ENCODE measurements at places on chromosomes 1 and 21.
A peak's percentile ranks its signal among the peaks of the same experiment; 100 is the strongest.

DNA sequence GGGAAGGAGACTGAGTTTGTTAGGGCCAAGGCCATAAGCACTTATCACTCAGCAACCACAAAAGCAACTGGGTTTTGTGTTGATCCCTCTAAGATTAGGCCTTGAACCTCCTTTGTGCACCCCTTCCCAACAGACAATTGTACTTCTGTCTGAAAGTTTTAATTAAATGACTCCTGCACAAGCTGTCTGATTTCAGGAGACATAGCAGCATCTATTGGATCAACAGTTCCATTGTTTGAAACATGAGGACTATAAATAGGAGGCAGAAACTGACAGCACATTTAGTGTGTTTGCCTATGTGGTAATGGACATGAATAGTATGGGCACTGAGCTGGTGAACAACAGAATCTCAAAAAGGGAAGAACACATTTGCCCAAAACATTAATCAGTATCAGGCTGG lies 167.3 kb upstream of the KCNJ6 start:
- no peak for DNase-seq

DNA sequence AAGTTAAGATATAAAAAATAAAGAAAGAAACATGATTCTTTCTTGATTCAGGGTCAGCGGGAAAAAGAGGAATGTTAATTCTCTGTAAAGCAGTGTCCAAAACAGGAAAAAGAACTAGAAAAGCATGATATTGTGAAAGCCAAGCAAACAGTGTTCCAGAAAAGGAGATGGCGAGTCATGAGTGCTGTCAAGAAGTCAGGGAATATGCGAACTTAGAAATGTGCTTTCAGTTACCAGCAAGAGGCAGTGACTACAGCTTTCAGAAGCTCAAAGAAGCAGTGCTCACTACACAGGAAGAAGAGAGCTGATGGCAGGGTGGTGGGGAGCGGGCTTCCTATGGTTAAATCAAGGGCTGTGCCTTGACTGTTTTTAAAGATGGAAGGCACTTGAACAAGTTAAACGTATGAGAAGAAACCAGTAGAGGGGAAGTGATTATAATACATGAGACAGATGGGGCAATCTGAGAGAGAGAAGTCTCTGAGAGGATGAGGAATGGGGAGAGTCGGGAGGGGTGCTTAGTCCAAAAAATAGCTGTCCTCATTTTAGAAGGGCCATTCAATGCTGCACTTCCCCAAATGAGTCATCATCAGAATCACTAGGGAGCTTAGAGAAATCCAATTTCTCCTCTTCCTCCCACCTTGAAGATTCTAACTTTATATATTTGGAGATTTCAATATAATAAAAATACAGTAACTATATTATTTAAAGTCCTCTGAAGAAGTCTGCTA lies 90.4 kb downstream of the KCNK1 start:
- DNase-seq: no peak

GRCh38 chr1:72140222-72140621 lies 142.1 kb downstream of the NEGR1 start:
- no peak for DNase-seq

DNA sequence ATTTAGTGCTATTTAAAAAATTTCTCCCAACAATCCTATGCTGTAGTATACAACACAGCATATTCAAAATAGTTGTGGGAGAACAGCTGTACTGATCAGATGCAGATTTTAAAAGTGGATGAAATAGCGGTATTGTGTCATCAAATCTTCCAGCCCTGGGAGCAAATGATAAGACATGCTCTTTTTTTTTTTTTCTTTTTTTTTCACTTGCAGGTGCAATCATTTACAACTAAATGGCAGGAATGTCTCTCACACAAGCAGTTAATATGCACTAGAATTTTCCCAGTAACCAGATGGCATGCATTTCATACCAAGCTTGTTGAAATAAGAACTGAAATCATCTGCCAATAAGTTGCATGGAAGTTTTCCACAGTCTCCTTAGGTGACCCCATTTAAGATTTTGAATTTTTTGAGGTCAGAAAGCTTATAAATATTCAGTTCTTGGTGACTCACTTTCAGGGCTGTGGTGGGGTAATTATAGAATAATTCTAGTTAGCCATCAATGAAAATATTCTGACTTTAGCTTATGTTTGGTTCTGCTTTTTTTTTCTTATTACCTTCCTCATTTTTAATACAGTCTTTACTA lies 623.9 kb upstream of the NR5A2 start:
- no peak for DNase-seq

GRCh38 chr1:227185291-227185690 lies 133.0 kb downstream of the CDC42BPA start:
- no peak for DNase-seq

- no peak for DNase-seq
Observed at GRCh38 chr1:86381223-86381622, 14.9 kb downstream of the ODF2L start.

- DNase-seq: no peak
Observed at GRCh38 chr21:46388206-46388880, 64.4 kb downstream of the PCNT start.

GRCh38 chr1:20466273-20466672 lies 19.7 kb downstream of the CAMK2N1 start:
- DNase-seq: no peak

- peak; percentile 40 for DNase-seq
Observed at GRCh38 chr1:28449904-28450303, 55.9 kb upstream of the RCC1 start.

GRCh38 chr1:2610036-2610959 lies 22.5 kb downstream of the MMEL1 start:
- DNase-seq: no peak

- DNase-seq: no peak
Observed at GRCh38 chr1:56898879-56899278, 44.3 kb downstream of the C8A start.

DNA sequence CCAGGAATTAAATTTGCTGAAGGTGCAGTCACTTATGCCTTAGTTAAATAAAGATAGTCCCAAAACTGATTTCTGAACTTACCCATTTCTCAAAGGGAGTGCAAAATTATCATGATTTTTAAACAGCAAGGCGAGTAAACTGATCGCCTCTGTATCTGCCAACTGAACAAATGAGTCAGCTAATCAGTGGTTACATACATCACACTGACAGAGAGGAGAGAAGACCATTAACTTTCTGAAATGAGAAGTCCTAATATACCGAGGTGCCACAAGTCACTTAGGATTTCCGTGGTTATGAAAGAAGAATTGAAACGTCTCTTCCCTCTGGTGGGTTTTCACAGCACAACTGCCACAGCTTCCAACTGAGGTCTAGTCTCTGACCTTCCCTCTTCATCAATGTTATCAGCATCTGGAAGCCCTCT lies 400.7 kb downstream of the SMYD3 start:
- DNase-seq: no peak

DNA sequence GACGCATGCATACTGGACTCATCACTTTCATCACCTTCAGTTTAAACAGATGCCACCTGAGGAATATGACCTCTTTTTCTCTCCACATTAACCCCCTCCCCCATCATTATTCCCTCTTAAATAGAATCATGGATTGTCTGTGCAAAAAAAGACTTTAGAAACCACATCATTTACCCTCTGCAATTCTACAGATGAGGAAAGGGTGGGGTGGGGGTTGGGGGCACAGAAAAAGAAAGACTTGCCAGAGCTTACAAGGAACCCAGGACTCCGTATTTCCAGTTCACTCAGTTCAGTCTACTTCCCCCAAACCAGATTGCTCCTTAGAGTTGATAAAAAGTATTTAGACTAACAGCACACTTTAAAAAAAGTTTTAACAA lies 26.2 kb upstream of the NFIA start:
- no peak for DNase-seq

GRCh38 chr1:53971718-53972117 lies 25.6 kb downstream of the LRRC42 start:
- DNase-seq: no peak

GRCh38 chr1:154574716-154575115 lies 7.1 kb downstream of the CHRNB2 start:
- no peak for DNase-seq

GRCh38 chr1:201954263-201955008 lies 867 bp upstream of the TIMM17A start:
- no peak for DNase-seq

- DNase-seq: peak; percentile 26
Observed at GRCh38 chr1:221263831-221264767, 384.9 kb downstream of the HLX start.

DNA sequence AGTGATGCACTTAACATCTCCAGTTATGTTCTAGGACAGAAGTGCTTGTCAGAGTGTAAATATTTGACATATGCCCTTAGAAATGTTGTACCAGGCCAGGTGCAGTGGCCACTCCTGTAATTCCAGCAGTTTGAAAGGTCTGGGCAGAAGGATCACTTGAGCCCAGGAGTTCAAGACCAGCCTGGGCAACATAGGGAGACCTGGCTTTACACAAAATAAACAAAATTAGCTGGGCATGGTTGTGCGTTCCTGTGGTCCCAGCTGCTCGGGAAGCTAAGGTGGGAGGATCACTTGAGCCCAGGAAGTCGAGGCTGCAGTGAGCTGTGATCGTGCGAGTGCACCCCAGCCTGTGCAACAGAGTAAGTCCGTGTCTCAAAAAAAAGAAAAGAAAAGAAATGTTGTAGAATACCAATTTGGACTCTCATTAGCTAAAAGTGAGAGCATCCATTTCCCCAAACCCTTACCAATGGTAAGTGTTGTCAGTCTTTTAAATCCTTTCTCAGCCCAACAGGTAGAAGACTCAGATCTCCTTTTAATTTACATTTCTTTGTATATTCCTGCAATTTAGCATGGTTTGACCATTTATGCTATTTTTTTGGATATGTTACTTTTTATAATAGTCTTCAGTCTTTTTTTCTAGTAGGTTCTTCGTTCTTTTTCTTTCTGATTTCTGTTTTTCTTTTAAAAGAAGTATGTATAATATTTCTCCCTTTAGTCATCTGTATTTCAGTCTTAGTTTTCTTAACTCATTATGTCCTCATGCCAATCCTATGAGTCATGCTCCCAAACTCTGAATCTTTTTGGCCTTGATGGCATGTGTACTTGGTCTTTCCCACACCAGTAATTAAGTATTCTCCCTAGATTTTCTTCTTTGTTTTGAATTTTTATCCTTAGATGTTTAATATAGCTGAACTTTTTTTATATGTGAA lies 74.4 kb downstream of the CAMTA1 start:
- no peak for DNase-seq

GRCh38 chr21:26120828-26121227 lies 49.7 kb downstream of the APP start:
- DNase-seq: no peak

Measured in CD4-positive, alpha-beta T cell treated with Interleukin-4 for 1 hour (primary cell).